ENCODE measurements at places on chromosomes 2 and 18. TPM values are rescaled to one million over a fixed set of nuclear protein-coding genes. Genes with fewer than 3 reads are reported as not detected.

ELOA2 gene
- total RNA-seq = not detected

SERPINB12 gene
- total RNA-seq = not detected

FAM136A gene
- total RNA-seq = 119 TPM

EIPR1 gene
- 27.6 TPM for total RNA-seq

SNRNP27 gene
- total RNA-seq = 47.1 TPM

INHBB gene
- total RNA-seq = 0.13 TPM

RSAD2 gene
- total RNA-seq = not detected

DNA sequence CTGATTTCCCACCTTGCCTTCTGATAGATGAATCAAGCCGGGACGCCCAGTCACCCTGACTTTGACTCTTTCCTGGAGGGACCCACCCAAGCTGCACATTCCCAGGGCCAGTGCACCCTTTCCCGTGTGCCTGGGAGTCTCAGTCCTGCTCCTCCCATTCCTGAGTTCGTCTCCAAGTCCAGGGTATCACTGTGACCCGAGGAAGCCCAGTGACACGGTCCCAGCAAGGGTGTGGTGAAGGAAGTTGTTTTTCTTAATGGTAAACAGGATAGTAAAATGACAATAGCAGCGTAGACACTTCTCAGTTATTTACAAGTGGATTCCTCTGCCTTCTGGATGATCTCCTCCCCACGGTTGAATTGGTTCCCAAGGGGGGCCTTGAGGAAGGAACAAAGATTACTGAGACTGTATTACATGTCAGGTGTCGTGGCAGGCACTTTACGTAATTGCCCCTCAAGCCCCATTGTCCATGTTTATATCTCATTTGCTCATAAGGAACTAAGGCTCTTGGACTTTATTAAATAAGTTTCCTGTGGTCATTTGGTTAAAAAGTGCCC is 123.3 kb downstream of the PRKCE start:
- no peak for DNase-seq
- no peaks in the 10 kb centered on the region for H3K36me3 ChIP-seq
- H3K27me3 ChIP-seq = no peaks in the 10 kb centered on the region
- no peak overlapping the region for H3K4me3 ChIP-seq

DNA sequence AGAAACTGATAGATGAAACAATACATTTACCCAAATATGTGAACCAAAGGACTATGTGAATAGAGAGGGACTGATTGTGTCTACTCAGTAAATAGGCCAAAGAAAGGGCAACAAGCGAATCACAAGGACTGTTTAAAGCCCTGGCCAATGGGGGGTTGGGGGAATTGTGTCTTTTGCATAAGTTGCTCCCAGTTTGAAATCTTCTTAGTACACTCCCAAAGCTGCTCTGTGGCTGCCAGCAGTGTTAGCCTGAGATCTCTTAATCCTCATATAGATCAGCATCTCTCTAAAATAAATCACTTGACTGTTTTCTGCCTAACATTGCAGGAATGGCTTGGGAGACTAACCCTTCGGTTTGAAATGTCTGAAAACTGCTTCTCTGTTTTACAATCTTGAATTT is 236.4 kb downstream of the PLCL1 start:
- no peak overlapping the region for H3K4me3 ChIP-seq
- no peaks in the 10 kb centered on the region for H3K27me3 ChIP-seq
- H3K36me3 ChIP-seq = no peaks in the 10 kb centered on the region
- no peak for DNase-seq
- H3K4me1 ChIP-seq = no peaks in the 10 kb centered on the region
- H3K27ac ChIP-seq = no peak overlapping the region

DNA sequence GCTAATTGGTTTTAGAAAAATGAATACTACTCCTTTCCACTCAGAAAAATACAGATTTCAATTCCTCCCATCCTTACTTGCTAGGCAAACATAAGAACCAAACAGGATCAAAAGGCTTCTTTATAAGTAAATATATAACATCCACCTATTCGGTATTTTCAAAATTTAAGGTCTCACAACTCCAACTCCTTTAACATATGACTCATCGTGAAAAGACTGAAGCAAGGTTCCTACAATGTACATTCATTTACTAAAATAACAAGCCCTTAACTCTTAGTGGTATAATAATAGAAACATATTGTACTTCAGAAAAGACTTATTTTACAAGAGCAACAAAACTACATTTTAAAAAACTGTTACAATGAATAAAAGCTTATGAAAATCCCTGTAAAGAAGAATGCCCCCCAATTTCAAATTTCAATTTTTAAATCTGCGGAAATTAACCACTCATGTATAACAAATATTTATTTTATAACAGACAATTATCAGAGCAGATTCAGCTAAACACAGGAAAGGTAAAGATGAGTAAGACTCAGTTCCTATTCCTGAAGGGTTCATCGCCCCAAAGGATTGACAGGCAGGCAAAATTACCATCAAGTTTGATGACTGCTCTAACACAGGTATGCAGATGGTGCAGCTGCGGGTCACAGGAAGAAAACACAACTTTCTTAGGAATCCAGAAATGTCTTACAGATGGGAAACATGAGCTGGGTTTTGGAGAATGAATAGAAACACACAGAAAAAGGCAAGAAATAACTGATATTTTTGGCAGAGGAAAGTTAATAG is 96.4 kb downstream of the COBLL1 start:
- no peaks in the 10 kb centered on the region for H3K36me3 ChIP-seq
- no peak overlapping the region for H3K4me3 ChIP-seq
- no peak for DNase-seq
- H3K27ac ChIP-seq = no peak overlapping the region
- no peaks in the 10 kb centered on the region for H3K27me3 ChIP-seq
- no peaks in the 10 kb centered on the region for H3K4me1 ChIP-seq

DNA sequence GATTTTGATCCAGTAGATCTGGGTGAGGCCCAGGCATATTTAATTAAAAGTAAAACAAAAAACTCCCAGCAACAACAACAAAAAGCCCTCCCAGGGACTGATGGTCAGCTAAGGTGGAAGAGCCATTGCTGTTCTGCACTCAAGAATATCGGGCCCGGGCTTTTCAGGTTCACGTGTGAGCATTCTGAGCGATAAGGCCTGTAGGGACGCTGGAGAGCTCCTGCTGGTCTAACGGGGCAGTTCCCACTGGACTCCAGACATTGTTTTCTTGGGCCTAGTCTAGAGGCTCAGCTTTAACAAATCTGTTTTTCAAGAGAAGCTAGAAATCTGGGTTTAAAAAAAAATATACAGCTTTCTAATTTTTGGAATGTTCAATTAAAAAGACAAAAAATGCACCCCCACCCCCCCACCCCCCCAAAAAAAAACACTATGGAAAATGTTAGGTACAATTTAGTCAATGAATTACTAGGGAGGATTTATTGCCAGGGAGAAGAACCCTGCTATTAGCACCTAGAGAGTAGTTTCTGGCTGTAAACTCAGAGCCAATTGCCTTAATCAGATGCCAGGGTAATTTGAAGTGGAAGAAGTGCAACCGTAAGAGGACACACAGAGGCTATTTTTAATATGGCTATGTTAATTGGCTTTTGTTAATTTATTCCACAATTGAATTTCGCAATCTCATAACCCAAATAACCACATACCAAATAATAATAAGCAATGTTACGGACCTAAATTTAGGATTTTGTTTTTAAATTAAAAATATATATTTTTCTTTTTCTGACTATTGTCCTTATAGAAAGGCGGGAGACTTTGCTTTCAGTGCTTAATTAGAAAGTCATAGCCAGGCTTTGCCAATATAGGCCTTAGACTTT is 78.9 kb downstream of the MAP4K4 start:
- no peaks in the 10 kb centered on the region for H3K27me3 ChIP-seq
- no peak for DNase-seq
- H3K36me3 ChIP-seq = no peaks in the 10 kb centered on the region
- H3K4me1 ChIP-seq = peaks cover 30% of the 10 kb centered on the region
- no peak overlapping the region for H3K27ac ChIP-seq

DNA sequence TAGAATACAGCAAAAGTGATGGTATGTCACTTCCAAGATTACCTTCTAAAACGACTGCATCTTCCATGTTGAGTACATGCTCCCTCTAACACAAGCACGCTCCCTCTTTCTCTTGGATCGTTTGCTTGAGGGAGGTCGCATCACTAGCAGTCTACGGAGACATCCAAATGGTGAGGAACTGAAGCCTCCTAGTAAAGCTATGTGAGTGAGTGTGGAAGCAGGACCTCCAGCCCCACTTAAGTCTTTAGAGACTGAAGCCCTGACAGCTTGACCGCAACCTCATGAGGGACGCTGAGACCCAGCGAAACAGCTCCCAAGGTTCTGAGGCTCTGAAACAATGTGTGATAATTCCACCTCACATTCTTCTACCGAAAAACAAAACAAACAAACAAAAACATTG is 486.7 kb upstream of the GCFC2 start:
- H3K4me3 ChIP-seq = no peak overlapping the region
- no peaks in the 10 kb centered on the region for H3K27me3 ChIP-seq
- H3K27ac ChIP-seq = no peak overlapping the region

DNA sequence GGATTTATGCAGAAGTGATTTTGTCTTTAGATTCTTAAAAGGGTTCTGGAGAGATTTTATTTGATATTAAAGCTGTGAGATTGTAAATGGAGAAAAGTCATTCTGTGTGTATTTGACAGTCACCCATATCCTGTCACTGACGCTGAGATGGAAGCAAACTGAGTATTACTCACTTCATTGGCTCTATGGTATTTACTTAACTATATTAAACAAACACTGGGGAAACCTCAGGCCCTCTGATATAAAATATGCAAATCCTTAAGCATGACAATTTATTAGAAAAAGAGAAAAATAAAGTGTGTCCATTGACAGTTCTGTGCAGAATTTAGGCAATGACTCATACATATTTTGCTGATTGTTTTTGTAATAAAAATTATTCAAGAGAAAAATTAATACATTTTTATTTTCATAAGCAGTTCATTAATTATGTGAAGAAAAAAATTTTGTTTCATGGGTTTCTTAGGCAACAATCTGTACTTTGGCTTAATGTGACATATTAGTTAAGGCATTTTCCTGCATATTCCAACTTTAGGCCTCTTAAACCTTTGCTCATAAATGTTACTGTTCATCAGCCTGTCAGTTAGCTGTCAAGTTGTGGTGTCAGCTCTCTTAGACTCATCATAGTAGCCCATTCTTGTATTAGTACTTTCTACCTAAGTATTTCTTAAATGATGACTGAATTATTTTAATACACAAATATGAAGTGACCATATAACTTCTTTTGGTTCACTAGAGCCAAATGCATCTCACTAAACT is 99.9 kb downstream of the PARD3B start:
- H3K27ac ChIP-seq = no peak overlapping the region
- H3K27me3 ChIP-seq = no peaks in the 10 kb centered on the region
- DNase-seq = no peak
- peaks cover 3% of the 10 kb centered on the region for H3K36me3 ChIP-seq
- H3K4me3 ChIP-seq = no peak overlapping the region
- H3K4me1 ChIP-seq = no peaks in the 10 kb centered on the region

DNA sequence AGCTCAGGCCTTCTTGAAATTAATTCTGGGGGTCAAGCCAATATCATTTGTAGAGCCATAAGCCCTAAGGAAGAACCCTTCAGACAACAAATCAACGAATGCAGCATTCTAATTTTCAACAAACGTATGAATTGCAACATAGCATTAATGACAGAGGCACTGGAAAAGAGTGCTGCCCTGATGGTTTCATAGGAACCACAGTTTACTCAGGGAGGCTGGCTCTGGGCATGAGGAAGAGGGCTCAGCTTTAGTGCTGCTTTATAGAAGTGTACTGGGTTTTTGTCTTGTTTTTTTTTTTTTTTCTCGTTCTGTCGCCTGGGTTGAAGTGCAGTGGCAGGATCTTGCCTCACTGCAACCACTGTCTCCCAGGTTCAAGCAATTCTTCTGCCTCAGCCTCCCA is 36.1 kb upstream of the CAB39 start:
- no peaks in the 10 kb centered on the region for H3K27me3 ChIP-seq
- 0 out of 2 replicates have a peak, but pooled peaks cover 8% of the 10 kb centered on the region for H3K36me3 ChIP-seq
- no peak overlapping the region for H3K27ac ChIP-seq
- no peaks in the 10 kb centered on the region for H3K4me1 ChIP-seq
- DNase-seq = no peak

DNA sequence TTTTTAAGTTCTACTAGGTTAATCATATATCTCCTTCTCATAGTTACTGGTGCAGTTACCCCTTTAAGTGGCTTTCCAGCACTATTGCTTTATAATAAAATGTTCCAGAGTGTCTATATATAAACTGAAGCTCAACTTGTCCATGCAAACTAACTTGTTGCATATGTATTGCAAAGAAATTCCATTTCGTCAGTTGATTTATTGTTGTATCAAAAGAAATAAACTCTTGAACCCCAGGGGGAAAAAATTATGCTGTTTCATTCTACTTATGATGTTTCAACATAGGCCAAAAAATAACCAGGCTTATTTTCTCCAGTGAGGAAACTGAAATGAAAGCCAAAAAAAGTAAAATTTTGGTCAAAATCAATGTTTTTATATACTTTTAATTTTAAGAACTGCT is 491.9 kb downstream of the NR4A2 start:
- no peaks in the 10 kb centered on the region for H3K36me3 ChIP-seq
- no peak overlapping the region for H3K4me3 ChIP-seq
- H3K27me3 ChIP-seq = no peaks in the 10 kb centered on the region
- peaks cover 16% of the 10 kb centered on the region for H3K4me1 ChIP-seq

GRCh38 chr2:38065502-38066135 is 10.3 kb downstream of the CYP1B1 start:
- no peaks in the 10 kb centered on the region for H3K36me3 ChIP-seq
- DNase-seq = no peak
- H3K4me3 ChIP-seq = no peak overlapping the region

GRCh38 chr18:79645291-79645983 is 34.2 kb upstream of the CTDP1 start:
- no peaks in the 10 kb centered on the region for H3K4me1 ChIP-seq
- H3K36me3 ChIP-seq = no peaks in the 10 kb centered on the region
- no peaks in the 10 kb centered on the region for H3K27me3 ChIP-seq
- DNase-seq = no peak
- no peak overlapping the region for H3K4me3 ChIP-seq
- H3K27ac ChIP-seq = no peak overlapping the region

GRCh38 chr2:190303647-190304046 is 16.0 kb downstream of the HIBCH start:
- peaks cover 26% of the 10 kb centered on the region for H3K36me3 ChIP-seq
- 0 out of 2 replicates have a peak, but pooled peaks cover 4% of the 10 kb centered on the region for H3K4me1 ChIP-seq
- no peak overlapping the region for H3K27ac ChIP-seq
- no peak for DNase-seq
- H3K4me3 ChIP-seq = no peak overlapping the region

GRCh38 chr2:239564587-239564986 is 163.8 kb upstream of the HDAC4 start:
- H3K27me3 ChIP-seq = no peaks in the 10 kb centered on the region
- DNase-seq = no peak
- H3K36me3 ChIP-seq = no peaks in the 10 kb centered on the region

DNA sequence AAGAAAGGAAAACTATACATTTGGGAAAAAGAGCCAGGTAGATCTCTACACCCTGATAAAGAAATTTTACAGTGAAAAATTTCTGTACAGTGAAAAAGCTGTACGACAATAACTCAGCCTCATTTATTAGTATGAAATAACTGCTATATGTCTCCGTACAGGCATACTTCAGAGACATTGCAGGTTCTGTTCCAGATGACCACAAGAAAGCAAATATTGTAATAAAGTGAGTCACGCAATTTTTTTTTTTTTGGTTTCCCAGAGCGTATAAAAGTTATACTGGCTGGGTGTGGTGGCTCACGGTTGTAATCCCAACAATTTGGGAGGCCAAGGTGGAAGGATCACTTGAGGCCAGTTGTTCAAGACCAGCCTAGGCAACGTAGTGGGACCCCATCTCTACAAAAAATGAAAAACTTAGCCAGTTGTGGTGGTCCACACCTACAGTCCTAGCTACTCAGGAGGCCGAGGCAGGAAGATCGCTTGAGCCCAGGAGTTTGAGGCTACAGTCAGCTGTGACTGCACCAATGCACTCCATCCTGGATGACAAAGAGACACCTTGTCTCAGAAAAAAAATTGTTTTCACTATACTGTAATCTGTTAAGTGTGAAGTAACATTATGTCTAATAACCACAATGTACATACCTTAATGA is 28.2 kb upstream of the AMMECR1L start:
- no peak overlapping the region for H3K4me3 ChIP-seq
- no peak overlapping the region for H3K27ac ChIP-seq
- no peaks in the 10 kb centered on the region for H3K4me1 ChIP-seq
- no peaks in the 10 kb centered on the region for H3K36me3 ChIP-seq
- no peak for DNase-seq
